ENCODE measurements at places on chromosomes 4 and X. TPM values are rescaled to one million over a fixed set of nuclear protein-coding genes. Genes with fewer than 3 reads are reported as not detected.

The TMSB15C gene
- total RNA-seq, result 5.8 TPM

The NDNF gene
- under 0.01 TPM for total RNA-seq

The LEF1 gene
- total RNA-seq, result 0.56 TPM

The KDR gene
- not detected for total RNA-seq

The RBMX2 gene
- total RNA-seq, result 8.8 TPM

The RPS6KA3 gene
- total RNA-seq, result 51.1 TPM

The PPP1R2C gene
- not detected for total RNA-seq

The MAGEA12 gene
- not detected for total RNA-seq

The MAGEC1 gene
- total RNA-seq, result not detected

The GAGE2A gene
- not detected for total RNA-seq

The COL4A6 gene
- 0.28 TPM for total RNA-seq

The MID1IP1 gene
- 20.8 TPM for total RNA-seq

The POU3F4 gene
- not detected for total RNA-seq

The HS3ST1 gene
- not detected for total RNA-seq

The STPG2 gene
- total RNA-seq, result not detected

DNA sequence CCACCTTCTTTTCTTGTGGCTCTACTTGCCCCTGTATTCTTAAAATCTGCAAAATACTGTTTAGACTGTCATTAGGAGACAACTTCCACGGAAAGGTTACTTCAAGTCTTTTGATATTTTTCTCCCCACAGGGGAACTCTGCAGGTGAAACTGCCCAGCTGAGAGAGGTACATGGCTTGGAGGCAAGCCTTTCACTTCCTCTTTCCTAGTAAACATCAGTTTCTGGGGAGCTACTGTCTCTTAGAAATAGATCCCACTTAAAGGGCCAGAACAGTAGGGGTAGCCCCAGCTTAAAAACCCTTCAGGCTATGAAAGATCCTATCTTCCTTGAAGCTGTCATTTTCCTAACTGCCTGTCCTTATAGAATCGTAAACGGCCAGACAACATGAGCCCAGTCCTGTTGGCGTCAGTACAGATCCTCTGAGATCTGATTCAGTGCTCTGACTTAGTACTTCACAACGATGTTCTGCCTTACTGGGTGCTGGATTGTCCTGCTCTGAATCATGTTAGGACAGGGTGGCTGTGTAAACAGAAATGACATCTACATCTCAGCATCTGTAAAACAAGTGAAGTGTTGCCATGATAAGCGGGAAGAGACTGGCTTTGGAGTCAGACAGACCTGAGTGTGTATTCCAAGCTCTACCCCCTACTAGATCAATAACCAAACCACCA, 102.1 kb downstream of the ITIH6 start:
- DNase-seq, result no peak

GRCh38 chrX:143455046-143455445, 62.2 kb downstream of the SPANXN3 start:
- DNase-seq, result no peak

GRCh38 chrX:154720067-154720466, 30.8 kb downstream of the GAB3 start:
- DNase-seq, result no peak

DNA sequence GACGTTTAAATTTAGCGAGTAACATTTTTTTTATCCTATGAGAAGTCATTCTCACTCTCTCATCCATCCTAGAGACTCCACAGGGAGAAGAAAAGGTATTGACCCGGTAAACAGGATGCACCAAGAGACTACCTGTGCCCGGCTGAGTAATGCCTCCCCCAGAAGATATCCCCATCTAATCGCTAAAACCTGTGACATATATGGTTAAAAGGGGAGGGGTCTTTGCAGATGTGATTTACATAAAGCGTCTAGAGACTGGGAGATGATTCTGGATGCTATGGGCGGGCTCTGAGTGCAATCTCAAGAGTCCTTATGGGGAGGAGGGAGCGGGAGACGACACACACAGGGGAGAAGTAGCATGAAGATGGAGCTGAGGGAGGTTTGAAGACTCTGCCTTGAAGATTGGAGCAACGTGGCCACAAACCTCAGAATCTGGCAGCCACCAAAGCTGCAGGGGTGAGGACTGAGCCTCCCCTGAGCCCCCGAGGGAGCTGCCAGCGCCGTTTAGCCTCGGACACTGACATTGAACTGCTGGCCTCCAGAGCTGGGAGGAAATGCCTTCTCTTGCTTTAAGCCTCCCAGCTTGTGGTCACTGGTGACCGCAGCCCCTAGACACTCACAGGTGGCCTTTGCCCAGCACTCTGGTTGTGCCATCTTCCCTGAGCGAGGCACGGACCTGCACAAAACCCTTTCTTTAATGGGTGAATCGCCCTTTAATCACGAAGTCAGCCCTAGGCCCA, 11.2 kb downstream of the ABLIM2 start:
- DNase-seq, result no peak

GRCh38 chr4:153081006-153081580, 123.2 kb upstream of the TRIM2 start:
- DNase-seq, result no peak

GRCh38 chr4:74659576-74660411, 134.5 kb downstream of the BTC start:
- DNase-seq, result peak; percentile 99

GRCh38 chrX:122464341-122464740, 719.7 kb upstream of the GRIA3 start:
- DNase-seq, result no peak

- no peak for DNase-seq
Observed at GRCh38 chr4:1199556-1200331, 27.4 kb upstream of the SPON2 start.

- DNase-seq, result no peak
Observed at GRCh38 chrX:14357314-14357713, 172.0 kb upstream of the GLRA2 start.

- DNase-seq, result no peak
Observed at GRCh38 chr4:61407642-61408618, 207.8 kb downstream of the ADGRL3 start.

DNA sequence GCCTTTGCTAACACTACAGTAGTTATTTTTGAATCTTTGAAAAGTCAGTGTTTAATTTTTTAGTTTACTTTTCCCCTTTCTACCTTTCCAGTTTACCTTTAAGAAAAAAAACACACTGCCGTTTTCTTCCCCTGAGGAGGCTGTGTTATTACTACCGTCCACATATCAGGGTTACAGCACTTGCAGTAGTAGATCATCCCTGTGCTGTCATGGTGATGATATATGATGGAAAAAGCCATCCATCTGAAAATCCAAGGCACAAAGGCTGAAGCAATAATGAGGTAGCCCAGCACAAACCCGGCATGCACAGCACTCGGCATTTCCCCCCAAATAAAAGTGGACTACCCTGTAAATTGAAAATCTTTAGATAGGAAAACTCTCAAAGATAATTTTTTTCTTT, 258.7 kb downstream of the CXXC4 start:
- DNase-seq, result no peak

DNA sequence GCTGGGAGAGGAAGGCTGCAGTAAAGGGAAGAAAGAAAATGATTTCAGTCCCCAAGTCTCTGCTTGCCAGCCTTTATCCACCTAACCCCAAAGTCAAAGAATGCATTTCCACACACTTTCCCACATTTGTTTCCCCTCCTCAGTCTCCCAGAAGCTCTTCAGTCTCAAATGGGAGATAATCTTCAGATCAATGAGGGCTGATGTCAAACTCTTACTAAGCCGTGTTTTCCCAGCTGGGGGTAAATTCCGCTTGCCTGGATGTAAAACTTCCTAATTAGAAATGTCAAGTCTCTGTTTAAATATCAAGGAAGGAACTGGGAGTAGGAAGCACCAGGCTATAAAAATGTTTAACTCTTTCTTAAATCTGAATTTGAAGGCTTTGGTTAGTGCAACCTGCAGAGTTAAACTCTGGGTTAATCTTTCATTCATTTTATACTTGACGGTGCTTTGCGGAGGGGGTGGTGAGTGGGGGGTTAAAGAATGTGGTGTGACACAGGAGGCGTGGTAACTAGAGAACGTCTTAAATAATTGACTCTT, 601.4 kb upstream of the ACTRT1 start:
- no peak for DNase-seq

GRCh38 chrX:135006187-135006586, 15.4 kb downstream of the SMIM10 start:
- DNase-seq, result no peak

GRCh38 chr4:21209860-21210259, 509.6 kb downstream of the PACRGL start:
- DNase-seq, result no peak

DNA sequence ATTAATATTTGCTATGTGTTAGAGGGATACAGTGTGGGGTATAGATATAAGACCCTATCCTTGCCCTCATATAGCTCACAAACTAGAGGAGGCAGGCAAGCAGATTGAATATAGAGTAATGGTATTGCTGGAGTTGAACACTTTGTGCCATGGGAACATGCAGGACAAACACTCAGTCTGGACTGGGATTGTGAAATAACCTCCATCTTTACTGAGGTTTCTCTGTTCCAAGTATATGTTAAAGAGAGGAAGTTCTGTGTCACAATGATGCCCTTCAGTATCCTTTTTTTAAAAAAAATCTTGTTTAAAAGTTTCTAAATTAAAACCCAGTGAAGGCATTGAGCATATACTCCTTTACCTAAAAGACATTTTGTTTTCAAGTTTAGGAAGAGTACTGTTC, 8.7 kb downstream of the FABP2 start:
- no peak for DNase-seq

DNA sequence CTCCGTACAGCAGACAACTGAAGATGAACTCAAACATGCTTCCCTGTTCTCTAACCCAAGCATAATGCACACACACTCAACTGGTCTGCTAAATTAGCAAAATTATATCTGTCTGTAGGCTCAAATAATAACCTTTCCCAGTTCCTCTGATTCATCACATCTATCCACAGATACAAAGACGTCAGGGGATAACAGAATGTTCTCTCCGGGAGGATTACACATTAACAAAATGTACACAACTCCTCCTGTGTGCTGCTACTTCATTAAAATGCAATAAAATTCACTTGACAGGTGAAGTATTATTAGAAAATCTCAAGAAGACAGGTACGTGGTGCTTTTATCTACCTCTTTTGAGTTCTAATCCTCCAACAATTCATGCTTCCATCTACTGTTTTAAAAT, 57.4 kb downstream of the FAT1 start:
- DNase-seq, result peak; percentile 26

- DNase-seq, result no peak
Observed at GRCh38 chrX:150314186-150314585, 48.9 kb upstream of the MAMLD1 start.

GRCh38 chr4:7564242-7564641, 129.5 kb upstream of the PSAPL1 start:
- DNase-seq, result no peak

DNA sequence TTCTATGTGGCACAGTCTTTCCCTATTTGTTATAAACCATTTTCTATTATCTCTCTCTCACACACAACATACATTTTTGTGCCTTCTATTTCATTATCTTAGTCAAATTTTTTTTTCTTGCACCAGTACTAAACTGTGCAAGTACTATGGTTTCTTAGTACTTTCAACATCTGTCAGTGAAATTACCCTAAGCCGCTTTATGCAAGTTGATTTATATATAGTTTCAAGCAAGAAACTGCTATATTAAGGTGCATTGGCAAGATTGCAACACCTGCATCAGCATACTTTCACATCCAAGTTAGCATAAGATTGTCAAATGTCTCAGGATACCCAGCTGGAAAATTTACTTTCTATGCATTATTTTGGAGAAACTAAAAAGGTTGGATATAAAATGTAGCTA, 180.2 kb upstream of the FSTL5 start:
- no peak for DNase-seq

- peak; percentile 39 for DNase-seq
Observed at GRCh38 chr4:150816491-150816890, 198.6 kb downstream of the LRBA start.

DNA sequence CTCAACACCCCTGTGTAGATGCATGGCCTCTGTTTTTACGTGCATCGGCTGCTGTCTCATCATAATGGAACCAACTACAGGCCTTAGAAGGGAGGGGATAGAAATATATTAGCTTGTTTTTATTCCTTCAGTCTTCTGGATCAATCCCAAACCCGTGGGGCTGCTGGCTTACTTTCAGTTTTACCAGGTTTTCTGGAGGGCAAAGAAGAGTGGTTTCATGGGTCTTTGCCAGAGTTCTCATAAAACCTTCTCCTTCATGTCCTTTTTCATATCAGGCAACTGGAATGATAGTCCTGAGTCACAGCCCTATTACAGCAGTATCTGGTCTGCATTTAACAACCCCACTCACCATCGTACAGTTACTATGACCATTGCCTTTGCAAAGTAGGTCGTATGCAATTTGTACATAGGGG, 34.6 kb downstream of the PPP2R2C start:
- no peak for DNase-seq

- peak; percentile 60 for DNase-seq
Observed at GRCh38 chr4:150242820-150243458, 164.7 kb downstream of the DCLK2 start.

- no peak for DNase-seq
Observed at GRCh38 chrX:93420090-93420489, 253.3 kb downstream of the NAP1L3 start.

DNA sequence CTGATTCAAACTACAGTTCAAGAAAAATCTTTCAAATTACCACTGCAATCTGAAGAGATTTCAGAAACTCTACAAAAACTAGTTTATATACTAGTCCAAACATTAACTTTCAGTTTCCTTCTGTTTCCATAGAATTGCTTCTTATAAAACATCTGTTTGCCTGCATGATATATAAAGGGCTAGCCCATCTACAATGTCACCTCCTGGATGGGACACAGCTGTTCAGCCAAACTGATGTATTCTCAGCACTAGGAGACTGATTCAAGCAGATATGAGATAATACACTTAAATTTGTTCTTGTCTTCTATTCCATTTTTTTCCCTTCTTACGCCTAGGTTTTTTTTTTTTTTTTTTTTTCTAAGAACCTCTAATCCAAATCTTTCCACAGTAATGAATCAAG, 1569.7 kb upstream of the IGFBP7 start:
- DNase-seq, result no peak

DNA sequence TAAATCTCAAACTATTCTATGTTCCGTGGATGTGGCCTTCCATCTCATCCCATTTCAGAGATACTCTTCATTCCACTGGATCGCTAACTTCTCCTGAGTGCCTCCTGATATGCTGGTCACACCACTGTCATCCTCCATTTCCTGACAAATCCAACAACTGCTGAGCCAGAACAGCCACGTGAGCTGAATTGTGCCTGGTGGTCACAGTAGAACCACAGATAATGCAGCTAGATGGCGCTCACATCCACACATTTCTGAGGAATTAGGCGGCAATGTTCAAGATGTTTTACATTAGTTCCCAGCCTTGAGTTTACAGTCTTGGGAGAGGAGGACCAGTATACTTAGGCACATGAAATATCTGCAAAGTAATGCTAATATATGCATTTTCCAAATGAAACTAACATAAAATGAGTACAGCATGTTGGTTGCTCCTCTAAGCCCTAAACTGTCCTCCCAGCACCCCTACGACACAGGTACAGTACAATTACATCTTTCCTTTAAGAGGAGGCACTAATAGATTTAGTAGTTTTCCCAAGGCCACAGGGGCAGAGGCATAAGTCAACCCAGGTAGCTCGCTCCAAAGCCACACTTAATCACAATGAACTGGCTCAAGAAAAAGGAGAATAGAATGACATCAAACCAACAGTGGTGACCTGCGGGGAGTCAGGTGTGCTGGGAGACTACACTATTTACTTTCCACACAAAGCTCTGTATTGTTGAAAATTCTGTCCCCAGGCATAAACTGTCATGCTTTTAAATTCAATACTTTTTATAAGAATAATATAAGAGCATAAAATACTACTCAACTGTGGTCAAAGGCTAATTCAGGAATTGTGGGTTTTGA, 134.2 kb downstream of the CHIC2 start:
- DNase-seq, result peak; percentile 93

GRCh38 chrX:73206366-73206765, 8.3 kb downstream of the NAP1L2 start:
- no peak for DNase-seq
